ENCODE measurements at places on chromosomes 11 and 22.

DNA sequence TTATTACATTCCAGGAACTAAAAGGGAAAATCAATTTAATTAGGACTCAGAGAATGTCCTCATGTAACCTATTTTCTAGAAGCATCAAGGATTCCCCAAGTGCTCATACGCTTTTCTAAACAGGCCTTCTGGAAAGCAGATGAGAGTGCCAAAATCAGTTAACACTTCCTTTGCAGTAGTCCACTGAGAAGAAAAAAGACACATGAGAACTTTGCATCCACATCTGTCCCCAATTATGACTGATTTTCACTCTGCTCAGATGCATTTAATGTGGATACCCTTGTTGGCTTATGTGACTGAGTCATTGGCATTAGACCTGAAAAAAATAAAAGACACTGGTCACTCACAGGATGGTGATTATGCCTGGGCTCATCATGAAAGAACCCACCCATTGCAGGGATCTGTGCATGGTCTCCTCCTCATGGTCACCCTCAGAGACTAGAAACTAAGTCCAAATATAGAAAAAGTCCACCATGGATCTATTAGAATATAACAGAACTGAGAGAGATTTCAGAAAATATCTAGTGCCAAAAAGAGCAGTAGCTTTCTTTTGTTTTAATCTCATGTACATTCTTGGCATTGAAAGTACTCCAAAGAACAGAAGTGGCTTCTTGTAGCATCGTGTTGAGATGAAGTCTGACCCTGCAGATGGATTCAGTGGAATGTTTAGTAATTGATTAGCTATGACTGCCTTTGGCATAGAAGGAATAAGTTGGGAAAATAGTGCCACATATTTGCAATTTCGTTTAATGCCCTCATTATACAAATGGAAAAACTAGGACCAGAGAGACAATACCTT lies 48.8 kb upstream of the FIBIN start:
- no peak for DNase-seq

DNA sequence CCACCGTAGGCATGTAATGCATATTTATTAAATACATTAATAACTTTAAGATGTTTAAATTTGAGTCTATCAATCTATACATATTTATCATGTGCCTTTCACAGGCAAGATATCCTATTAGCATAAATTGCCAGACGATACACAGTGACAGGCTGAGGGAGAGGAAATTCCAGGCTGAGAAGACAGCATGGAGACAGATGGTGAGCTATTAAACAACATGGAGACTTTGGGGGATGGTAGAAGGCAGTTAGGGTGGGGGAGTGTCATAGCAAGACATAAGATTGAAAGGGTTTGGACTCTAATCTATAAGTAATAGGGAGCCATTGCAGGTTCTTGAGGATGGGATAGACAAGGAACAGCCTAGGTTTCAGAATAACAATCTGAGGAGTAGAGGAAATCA lies 138.5 kb downstream of the NXPE2 start:
- DNase-seq: no peak

DNA sequence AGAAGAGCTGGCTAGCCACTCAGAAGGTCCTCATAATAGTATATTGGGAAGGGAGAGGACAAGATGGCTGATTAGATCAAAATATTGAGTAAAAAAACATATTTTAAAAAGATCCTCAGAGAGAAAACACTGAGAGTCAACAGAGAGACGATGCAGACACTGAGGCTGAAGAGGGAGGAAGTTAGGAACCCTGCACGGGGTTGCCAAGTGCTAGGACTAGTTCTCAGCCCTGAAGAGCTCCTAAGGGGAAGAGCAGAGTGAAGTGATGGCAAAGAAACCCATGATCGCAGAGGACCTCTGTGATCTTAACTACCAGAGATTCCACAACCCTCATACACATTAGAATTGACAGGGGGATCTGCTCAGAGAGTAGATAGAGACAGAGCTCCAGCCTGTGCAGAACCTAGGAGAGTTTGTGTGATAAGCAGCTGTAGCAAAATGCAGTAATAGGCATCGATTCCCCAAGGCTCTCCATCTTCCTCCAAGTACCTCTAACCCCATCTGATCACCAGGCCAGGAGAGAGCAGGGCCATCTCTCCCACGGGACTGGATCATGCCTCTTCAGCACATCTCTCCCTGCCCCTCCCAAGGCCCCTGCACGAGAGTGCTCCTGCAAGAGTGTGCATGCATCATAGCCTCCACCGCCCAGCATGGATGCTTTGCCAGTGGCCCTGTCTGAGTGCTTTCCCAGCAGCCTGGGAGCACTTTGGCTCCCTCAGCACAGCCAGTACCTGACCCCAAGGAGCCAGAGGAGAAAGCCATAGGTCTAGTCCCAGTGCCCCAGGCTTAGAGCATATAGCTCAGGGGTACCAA lies 41.2 kb upstream of the ARL14EP start:
- DNase-seq: peak; percentile 72

DNA sequence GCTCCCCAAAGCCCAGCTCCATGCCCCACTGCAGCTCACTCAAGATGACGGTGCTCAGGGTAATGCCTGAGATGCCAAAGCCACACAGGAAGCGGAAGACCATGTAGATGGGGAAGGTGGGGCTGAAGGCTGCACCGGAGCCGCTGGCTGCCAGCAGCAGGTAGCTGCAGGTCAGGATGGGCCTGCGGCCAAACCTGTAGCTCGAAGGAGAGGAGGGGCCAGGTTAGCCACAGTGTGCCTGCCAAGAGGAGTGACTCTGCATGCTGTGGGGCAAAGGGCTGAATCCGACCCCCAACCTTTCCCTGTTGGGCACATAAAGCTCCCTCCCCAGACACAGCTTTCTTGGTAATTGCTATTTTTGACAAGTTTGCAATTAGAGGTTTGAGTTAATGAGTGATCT lies 14.9 kb upstream of the SLC22A6 start:
- DNase-seq: no peak

Measured in spleen (tissue), 13 donors.